NCI-H69 (cell line): ENCODE measurements at places on chromosomes 6 and 20.
A peak's percentile ranks its signal among the peaks of the same experiment; 100 is the strongest.

DNA sequence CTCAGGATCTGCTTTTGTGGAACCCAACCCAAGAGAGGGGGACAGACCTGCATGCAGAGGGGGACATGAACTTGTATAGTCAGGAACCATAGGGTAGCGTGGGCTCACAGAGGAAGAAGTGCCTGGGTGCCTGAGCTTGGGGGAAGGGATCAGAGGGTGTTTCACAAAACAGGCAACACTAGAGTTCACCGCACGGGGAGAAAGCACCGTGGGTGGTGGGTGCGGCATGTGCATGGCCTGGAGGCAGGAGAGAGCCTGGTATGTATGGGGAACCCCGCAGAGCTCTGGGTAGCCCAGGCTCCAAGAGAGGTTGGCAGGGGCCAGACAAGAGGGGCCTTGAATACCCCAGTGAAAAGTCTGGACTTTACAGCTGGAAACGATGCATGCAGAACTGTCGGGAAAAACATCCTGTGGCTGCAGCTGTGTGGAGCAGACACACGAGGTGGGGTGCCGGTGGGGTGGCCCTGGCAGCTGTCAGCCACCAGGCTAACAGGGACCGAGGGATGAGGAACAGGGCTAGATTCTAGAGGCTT, 6.7 kb upstream of the EMILIN3 start:
- DNase-seq = peak; percentile 32

DNA sequence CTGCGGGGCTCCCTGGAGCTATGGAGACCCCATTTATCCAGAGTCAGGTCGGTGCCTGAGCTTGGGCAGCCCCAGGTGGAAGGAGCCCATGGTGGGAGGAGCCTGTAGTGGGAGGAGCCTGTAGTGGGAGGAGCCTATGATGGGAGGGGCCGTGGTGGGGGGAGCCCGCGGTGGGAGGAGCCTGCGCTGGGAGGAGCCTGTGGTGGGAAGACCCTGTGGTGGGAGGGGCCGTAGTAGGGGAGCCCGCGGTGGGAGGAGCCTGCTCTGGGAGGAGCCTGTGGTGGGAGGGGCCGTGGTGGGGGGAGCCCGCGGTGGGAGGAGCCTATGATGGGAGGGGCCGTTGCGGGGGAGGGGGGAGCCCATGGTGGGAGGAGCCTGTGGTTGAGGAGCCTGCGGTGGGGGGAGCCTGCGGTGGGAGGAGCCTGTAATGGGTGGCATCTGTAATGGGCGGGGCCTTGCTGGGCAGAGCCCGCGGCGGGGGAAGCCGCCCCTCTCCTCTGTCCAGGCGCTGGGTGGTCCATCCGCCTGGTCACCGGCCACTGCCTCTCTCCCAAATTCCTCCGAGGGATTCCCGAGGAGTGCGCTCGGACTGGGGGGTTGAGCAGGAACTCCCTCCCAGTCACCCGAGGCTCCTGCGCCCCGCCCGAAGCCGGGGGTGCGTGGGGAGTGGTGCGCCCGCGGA, 567 bp upstream of the FNDC11 start:
- peak; percentile 77 for DNase-seq

DNA sequence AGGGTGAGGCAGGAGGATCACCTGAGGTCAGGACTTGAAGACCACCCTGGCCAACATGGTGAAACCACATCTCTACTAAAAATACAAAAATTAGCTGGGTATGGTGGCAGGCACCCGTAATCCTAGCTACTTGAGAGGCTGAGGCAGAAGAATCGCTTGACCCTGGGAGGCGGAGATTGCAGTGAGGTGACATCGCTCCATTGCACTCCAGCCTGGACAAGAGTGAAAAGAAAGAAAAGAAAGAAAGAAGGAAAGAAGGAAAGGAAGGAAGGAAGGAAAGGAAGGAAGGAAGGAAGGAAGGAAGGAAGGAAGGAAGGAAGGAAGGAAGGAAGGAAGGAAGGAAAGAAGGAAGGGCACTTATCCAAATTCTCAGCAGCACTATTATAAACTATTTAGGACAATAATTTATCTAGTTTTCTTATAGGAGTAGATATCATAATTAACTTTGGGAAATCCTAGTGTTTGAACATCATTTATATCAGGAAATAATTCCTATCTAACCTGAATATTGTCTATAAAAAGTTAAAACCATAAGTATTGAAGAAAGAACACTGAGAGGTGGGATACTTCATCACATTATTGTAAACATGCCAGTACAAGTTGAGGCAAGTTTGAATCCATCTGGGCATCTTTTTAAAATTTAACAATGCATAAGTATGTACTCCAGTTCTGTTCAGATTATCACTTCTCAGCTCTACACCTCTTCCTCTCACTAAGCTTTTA, 305.5 kb downstream of the SLC35F1 start:
- no peak for DNase-seq

- peak; percentile 99 for DNase-seq
Measured at GRCh38 chr20:32536851-32537656, 48.1 kb downstream of the NOL4L start.

GRCh38 chr6:53133961-53134360, 14.7 kb downstream of the GCM1 start:
- no peak for DNase-seq

- no peak for DNase-seq
Measured at GRCh38 chr20:62766071-62766450, 30.2 kb upstream of the MRGBP start.

- DNase-seq = no peak
Measured at GRCh38 chr6:91075244-91075976, 488.5 kb upstream of the MAP3K7 start.

GRCh38 chr6:125074120-125074519, 79.5 kb upstream of the TPD52L1 start:
- no peak for DNase-seq

DNA sequence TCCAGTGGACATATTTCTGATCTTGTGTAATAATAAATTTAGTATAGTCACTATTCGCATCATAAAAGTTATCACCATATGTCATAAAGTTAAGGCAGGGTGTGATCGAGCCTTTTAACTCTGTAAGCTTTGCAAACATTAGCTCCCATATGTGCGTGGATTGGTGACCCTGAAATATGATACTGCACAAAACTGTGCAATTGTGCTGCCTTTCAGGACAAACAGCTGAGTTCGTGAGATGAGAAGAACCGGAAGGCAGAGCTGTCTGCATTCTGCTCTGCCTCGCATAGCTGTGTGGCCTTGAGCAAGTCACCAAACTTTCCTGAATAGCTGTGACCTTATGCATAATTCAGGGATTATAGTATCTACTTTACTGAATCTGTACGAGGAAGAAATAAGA, 3.2 kb upstream of the PLEKHG1 start:
- no peak for DNase-seq

DNA sequence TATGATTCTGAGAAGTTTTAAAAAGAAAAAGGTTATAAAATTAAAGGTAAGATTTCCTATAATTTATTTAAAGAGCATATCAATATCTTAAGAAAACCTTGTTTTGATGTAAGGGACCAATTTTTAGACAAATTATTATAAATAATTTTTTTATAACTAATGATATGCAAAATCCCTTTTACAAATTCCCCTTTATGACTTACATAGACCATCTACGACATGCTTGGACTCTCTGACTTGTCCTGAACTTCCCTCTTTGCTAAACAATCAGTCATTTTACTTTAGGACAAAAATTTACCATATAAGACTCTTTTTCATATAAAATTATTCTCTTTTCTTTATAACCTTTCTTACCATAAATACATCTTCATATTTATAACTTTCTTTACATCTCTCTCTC, 15.3 kb upstream of the ANGPT4 start:
- peak; percentile 36 for DNase-seq

DNA sequence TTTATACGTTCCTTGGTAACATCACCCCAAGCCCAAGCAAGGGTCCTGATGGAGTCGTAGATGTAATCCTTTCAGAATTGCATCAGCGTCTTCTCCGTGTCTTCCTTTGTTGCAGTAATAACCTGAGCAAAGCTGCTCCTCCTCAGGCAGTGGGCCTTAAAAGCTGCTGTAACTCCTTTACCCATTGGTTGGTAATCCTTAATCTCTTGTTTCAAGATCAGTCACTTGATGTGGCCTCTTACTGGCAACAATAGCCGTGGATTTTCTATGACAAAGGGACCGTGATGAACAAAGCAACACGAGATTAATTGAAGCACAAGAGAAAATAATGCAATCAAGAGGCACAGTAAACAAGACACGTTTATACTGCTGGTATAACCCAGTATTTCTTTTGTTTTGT, 44.6 kb downstream of the ALDH5A1 start:
- DNase-seq = no peak

DNA sequence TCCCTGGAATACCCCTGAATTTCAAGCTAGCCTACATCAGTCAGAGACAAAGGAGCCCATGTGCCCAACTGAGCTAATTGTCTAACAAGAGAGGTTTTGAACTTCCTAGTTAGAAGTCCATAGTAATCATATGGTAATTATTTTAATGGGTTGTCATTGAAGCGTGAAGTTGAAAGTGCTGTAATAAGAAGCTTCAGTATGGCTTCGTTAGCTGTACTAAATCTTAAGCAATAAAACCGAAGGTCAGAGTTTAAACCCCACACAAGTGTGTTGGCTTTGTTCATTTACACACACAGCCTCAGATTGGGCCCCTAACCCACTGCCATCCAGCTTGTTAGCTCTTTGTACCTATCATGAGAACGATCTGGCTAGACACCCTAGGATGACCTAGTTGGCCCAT, 195.6 kb upstream of the RIN2 start:
- peak; percentile 86 for DNase-seq

- no peak for DNase-seq
Measured at GRCh38 chr6:169990095-169991030, 238.9 kb downstream of the ERMARD start.

GRCh38 chr6:33078442-33078841, 2.7 kb downstream of the HLA-DPB1 start:
- no peak for DNase-seq

- DNase-seq = no peak
Measured at GRCh38 chr6:129490521-129491255, 219.3 kb downstream of the ARHGAP18 start.

- no peak for DNase-seq
Measured at GRCh38 chr6:30154709-30155519, 6.1 kb downstream of the TRIM10 start.

DNA sequence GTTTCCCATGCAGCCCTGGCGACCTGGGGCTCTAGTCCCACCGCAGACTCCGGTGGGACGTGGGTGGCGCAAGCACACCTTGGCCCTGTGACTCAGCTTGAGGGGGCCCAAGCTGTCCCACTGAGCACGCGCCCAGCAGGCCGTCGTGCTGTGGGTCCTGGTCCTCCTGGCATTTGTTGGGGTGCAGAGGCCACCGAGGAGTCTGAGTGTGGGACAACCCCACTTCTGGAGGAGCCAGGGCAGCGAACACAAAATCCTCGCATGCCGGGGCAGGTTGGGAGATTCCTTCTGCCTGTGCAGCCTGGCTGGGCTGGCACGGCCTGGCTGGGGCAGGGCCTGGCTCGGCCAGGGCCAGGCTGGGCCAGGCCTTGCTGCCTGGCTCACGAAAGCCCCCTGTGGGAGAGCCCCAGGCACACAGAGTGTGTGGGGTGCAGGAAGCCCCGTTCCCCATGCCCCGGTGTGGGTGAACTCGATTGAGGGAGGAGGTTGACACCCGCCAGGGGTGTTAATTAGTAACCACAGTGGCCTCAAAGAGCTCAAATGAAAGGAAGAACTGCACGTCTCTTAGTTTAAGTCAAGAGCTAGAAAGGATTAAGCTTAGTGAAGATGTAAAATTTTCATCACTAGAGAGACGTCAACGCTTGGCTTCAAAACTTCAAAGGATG, 1808.5 kb upstream of the DEFB115 start:
- DNase-seq = no peak

GRCh38 chr20:3156811-3157619, 2.6 kb downstream of the FASTKD5 start:
- DNase-seq = no peak

- peak; percentile 76 for DNase-seq
Measured at GRCh38 chr6:166313255-166314070, 5.3 kb upstream of the PRR18 start.

DNA sequence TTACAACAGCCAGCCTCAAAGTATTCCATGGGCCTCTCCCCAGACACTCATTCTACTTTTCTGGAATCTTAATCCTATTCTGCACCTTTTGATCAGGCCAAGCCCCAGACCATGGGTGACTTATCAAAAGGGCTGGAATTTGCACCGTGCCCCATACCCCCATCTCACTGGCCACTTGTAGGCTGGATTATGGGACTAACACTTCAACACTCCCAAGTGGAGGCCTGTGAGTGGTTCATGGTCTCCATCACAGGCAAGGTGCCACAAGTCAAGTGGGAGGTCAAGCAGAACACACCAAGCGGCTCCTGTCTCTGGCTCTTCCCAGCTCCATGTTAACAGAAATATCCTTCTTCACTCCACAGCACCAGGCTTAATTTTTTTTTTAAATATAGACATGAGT, 212.3 kb upstream of the HEY2 start:
- no peak for DNase-seq

- peak; percentile 2 for DNase-seq
Measured at GRCh38 chr20:46651091-46651962, at the start of gene SLC13A3. SLC13A3 (minus strand) TSS chr20:46651459; CDS start chr20:46651421, 38 bp downstream.

- no peak for DNase-seq
Measured at GRCh38 chr6:140385679-140386078, 1011.2 kb upstream of the CITED2 start.

DNA sequence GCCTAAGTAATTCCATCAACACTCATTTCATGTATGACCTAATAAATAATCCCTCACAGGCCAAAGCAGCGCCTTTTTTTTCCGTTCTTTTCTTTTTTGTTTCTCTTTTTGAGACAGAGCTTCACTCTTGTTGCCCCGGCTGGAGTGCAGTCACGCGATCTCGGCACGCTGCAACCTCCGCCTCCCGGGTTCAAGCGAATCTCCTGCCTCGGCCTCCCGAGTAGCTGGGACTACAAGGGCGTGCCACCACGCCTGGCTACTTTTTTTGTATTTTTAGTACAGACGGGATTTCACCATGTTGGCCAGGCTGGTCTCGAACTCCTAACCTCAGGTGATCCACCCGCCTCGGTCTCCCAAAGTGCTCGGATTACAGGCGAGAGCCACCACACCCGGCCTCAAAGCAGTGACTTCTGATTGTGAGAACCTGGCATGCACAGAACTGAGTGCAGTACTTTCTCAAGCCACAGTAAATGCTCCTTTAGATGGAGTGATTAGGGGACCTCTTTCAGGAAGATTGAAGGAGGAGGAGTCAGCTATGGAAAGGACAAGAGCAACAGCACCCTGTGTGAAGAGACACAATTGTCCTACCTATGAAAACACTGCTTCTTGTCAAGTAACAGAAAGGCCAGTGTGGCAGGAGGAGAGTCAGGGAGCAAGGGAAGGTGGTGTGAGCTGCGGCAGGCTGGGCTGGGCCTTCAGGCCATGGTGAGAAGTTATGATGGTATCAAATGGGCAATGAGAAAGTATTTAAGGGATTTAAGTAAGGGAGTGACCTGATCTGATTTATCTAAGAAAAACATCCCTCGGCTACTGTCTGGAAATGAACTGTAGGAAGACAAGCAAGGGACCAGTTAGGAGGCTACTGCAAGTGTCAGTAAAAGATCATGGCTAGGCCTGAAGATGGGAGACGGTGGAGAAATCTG, 1.7 kb upstream of the SCAF8 start:
- no peak for DNase-seq

- DNase-seq = no peak
Measured at GRCh38 chr20:7540923-7541322, 399.3 kb downstream of the HAO1 start.
